Skeletal muscle cell (primary cell): ENCODE measurements at places on chromosomes 6 and 20.

GRCh38 chr20:40551125-40551530, 137.9 kb downstream of the MAFB start:
- DNase-seq = no peak

DNA sequence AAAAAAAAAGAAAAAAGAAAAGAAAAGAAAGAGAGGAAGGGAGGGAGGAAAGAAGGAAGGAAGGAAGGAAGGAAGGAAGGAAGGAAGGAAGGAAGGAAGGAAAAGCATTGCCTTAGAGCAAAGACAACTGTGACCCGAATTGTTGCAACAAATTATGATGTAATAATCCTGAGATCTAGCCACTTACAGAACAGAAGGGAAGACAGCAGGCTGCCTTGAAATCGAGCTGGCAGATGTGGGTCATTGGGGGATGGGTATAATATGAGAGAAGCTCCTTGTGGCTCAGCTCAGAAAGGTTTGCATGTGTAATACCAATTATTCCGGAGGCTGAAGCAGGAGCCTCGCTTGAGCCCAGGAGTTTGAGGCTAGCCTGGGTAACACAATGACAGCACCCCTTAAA, 208.1 kb upstream of the PROKR2 start:
- DNase-seq = no peak

- peak; percentile 6 for DNase-seq
These were observed 41.0 kb downstream of the PHF3 start for GRCh38 chr6:63676412-63677114.

- DNase-seq = no peak
These were observed 5.3 kb downstream of the LINC00237 start for GRCh38 chr20:21100578-21101452.

GRCh38 chr6:129510950-129511349, 199.0 kb downstream of the ARHGAP18 start:
- DNase-seq = no peak

DNA sequence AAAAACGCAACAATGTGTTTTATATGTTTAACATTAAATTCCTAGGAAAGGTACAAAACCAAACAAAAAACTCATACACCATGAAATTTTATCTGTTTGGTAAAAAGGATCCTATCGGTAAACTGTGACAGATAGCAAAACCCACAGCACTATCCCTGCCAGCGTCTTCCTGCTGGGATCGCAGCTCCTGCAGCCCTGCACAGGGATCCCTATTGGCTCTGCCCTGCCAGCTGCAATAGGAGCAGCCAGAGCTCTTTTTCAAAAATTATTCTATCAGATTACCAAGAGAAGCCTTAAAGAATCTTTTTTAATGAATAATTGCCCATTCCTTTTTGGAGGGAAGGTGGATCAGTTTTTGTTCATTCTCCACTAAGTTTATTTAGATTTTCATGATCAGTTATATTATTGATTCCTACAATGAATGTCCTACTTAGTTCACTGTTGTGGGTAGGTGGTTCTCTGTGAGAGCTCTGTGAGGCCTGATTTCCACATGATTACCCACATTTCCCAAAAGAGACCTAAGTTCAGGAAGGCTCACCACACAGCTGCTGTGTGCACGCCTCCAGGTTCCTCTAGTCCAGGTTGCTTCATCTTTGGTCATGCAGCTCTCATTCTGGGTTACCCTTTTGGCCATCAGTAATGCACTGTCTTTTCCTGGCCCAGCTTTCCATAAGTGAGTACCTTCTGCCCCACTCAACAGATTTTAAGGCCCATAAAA, 293.8 kb downstream of the FRK start:
- DNase-seq = no peak

- no peak for DNase-seq
These were observed 525 bp upstream of the MAK start for GRCh38 chr6:10838794-10839333.

DNA sequence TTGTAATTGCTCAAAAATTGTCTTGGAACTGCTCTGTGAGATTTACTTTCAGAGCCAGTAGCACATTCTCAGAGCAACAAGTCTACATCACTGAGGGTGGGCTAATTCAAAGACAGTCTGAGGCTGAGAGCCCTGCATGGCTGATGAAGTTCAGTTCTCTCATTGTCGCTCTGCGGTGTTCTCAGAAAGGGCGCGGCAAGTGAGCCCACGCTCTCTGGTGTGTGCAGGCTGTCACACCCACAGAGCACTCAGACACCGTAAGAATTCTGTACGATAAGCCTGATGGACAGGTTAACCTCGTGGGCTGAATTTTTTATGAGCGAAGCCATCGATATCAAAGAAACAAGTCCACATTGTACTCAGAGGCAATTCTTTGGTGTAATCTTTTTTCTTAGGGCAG, 557.8 kb downstream of the HACE1 start:
- no peak for DNase-seq
